ENCODE measurements at places on chromosomes 7 and 10.

DNA sequence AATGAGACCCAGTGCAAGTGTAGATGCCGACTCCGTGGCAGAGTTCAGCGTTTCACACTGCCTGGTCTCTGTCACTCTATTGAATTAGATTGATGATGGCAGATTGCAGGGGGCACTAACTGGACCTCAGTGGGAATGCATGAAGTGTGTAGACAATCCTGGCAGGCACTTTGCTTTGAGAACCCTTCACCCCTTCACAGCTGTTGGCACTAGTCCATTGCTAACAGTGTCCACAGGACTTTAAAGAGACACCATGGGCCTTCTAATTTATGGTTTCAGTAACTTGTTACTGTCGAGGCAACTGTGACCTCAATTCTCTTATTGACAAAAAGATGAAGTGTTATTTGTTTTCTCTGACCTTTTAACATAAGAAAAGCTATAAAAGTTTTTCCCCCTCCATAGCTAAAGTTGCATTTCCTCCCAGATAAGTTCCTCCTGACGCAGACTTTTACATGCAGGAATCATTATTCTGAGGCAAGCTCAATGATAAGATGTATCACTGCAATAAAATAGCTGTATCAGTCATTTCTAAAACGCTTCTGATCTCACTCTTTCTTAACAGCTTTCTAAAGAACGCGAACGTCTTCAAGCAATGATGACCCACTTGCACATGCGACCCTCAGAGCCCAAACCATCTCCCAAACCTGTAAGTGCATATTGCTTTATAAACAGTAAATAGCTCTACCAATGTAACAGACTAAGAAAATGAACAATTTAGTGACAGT, 238.9 kb downstream of the FOXP2 start:
- DNase-seq = no peak

DNA sequence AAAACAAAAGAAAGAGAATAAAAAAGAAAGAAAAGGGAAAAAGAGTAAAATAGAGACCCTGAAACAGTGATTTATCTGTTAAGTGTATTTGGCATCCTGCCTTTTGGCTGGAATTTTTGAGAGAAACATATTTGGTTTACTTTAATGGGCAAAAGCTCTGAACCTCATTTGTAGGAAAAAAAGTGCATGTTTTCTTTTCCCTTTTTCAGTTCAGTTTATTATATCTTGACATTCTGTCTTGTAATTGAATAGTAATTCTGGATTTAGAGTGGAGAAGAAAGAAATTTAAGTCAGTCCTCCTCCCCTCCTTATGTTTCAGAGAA, 69.5 kb downstream of the ARID5B start:
- DNase-seq = no peak

- no peak for DNase-seq
These were observed 178.4 kb downstream of the CPEB3 start for GRCh38 chr10:92112462-92112861.

GRCh38 chr10:1003884-1004670, 15.8 kb downstream of the GTPBP4 start:
- no peak for DNase-seq

DNA sequence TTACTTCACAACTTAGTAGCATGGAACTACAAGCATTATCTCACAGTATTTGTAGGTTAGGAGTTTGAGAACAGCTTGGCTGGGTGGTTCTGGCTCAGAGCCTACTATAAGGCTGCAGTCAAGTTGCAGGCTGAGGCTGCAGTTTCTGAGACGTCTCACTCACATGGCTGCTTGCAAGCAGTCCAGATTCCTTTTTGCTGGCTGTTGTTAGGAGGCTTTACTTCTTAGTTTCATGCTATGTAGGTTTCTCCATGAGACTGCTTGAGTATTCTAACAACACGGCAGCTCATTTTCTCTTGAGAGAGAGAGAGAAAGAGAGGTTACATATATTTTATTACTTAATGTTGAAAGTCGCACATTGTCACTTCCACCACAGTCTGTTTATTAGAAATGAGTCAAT, 1073.9 kb downstream of the NXPH1 start:
- DNase-seq = no peak

- DNase-seq = no peak
These were observed at the start of gene AEBP1 for GRCh38 chr7:44103923-44104859. AEBP1 (plus strand) TSS chr7:44104345; CDS start chr7:44104666, 321 bp downstream.

DNA sequence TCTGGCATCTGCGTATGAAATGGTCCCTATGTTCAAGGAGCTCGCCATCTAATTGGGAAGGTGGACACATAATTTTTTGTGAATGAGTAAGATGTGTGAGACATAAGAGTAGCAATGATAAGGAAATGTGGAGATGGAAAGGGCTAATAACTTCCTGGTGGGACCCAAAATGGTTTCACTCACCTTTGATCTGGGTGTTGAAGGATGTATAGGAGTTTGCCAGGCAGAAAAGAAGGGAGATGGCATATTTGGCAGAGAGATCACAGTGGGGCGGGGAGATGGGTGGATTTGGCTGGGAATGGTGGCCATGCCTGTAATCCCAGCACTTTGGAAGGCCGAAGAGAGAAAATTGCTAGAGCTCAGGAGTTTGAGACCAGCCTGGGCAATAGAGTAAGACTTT, 4.5 kb downstream of the POP7 start:
- DNase-seq = no peak

DNA sequence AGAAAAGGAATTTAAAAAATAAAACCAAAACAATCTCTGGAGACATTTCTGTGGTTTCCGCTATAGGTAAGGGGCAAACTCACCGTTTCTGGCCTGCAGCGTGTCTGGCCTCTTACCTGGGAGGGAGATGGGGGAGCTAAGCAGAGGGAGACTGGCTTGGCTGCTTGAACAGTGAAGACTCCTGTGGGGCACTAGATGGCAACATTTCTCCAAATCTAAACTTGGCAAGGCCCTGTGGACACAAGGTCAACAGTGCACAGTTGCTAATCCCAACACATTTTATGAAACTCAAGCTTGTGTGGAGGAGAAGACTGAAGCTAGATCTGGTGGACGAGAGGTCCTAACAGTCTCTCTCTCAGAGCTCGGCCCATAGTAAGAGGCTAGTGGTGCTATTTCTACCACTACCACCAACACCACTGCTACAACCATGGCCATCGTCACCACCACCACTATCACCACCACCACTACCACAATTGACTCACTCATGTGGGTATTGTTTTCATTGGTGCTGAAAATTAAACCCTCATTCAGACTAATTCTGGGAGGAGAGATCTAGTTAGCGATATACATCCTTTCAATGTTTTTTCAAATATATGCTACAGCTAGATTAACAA, 28.4 kb upstream of the CDHR3 start:
- peak; percentile 26 for DNase-seq

- peak; percentile 74 for DNase-seq
These were observed 116.0 kb downstream of the KMT2E start for GRCh38 chr7:105130048-105130447.

DNA sequence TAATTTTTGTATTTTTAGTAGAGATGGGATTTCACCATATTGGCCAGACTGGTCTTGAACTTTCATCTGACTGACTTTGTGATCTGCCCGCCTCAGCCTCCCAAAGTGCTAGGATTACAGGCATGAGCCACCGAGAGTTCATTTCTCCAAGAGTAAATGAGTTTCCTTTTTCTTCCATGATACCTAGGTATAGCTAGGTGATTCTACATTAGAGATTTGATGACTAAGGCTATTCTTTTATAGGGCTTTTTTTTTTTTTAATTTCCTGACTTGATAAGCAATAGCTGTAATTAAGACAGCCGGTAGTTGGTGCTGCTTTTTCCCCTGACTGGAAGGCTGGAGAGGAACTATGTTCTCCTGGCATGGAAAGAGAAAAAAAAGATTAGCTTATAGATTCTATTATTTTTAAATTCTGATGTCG, 3.3 kb downstream of the PTPN12 start:
- no peak for DNase-seq

- DNase-seq = no peak
These were observed 108.8 kb downstream of the GLRX3 start for GRCh38 chr10:130244928-130245495.

DNA sequence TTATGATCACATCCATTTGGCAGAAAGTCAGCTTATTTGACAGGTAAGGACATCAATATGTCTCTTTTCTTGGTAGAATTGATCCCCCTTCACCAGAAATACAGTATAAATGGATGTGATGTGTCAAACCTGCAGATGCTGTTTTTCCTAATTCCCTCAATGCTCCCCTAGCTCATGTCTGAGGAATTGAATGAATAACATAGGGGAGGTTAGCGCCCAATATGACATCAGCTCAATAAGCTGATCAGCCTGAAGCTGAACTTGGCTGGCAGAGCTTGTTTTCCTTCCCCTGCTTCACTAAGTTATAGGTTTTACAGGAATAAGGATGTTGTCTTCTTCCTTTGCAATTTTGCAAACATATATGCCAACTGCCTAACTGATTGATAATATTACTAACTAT, 132.5 kb downstream of the REEP3 start:
- no peak for DNase-seq

GRCh38 chr7:113831556-113831955, 87.3 kb downstream of the PPP1R3A start:
- no peak for DNase-seq

- DNase-seq = no peak
These were observed 258.3 kb downstream of the SNX13 start for GRCh38 chr7:17681965-17682364.

DNA sequence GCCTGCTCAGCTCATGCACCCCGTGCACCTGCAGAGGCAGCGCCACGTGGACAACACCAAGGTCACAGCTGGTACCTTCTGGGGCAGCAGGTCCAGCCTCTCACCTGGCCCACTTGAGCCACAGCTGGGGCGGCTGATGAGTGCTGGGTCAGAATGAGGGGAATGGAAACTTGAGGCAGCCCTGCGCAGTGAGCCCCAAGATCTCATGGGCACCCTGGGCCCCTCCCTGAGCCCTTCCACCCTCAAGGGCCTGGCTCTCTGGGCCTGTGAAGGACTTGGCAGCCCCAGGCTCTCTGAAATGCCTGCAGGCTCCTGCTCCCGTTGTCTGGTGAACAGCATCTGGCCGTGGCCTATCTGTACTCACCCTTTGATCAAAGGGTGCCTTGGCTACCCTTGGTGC, 112.7 kb downstream of the TCERG1L start:
- DNase-seq = no peak

DNA sequence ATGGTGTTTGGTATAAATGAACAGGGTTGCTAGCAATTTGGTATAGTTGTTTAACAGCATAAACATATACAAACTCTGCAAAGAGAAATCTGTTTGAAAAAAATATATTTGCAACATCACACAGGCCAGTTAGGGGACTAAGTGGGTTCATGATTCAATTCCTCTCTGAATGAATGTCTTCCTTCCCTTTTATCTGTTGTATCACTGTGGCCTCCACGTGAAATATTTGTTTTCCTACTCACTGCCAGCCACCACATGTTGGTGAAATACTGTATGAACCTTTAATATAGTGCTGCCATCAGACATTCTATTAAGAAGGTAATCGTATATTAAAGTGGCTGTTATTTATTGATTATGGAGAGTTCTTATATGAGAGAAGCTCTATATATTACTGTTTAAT, 157.0 kb downstream of the ARID5B start:
- no peak for DNase-seq

GRCh38 chr10:59672150-59672875, 37.3 kb downstream of the SLC16A9 start:
- DNase-seq = no peak

- DNase-seq = no peak
These were observed 31.9 kb downstream of the FAM107B start for GRCh38 chr10:14742815-14743214.

- no peak for DNase-seq
These were observed 724.0 kb downstream of the GRID1 start for GRCh38 chr10:85642421-85643170.

DNA sequence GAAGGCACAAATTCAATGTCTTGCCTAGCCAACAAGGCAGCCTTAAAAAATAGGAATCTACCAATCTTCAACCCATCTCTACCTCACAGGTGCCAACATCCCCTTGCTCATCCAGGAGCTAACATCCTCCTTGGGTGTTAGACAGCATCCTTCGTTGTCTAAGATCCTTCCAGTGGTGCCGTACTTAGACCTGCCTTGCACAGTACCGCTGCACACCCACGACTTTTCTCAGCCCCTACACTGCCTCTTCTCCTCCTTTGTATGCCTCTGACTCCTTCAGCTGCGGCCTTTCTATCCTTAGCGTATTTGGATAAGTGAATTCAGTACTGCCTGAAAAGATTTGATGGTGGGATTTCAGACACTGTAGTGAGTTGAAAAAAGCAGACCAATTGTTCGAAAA, 15.9 kb upstream of the PRTFDC1 start:
- no peak for DNase-seq

DNA sequence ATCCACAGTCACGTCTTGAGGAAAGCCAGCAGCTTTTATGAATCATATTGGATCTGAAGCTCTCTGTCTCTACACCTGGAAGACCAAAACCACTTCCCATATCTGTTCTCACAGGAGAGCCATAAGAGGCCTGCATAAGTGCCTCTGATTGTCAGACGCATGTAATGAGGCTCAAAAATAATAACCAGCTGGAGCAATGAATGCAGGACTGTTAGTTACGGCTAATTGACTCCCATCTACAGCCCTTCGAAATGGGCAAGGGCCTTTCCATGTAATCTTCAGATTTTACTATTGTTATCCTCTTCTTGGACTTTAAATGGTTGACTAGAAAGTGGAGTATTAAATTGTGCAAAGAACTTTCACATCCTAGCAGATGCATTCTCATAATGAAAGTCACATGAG, 4.4 kb upstream of the SEMA3C start:
- no peak for DNase-seq

DNA sequence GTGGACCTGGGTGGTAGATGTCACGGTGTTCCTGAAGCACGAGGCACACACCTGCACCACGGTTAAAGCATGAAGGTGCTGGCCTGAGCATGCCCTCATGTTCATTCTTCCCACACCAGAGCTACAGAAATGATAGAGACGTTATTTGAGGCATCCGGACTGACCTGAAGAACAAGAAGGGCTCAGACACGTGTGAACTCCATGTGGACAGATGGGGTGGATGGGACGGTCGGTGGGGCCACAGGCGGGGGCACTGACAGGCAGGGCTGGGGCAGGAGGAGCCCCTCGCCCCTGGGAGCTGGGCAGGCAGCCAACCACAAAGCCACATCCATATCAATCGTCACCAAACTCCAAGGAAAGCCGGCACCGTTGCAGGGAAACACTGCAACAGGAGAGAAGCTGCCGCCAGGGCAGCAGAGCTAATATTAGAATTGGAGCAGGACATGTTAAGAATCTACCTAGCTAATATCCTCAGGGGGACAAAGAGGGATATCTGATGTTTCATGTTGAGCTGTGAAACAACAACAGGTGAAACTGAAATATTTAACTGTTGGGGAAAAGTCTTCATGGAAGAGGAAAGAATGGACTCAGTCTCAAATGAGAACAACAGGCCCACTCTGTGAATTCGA, 37.8 kb upstream of the DIP2C start:
- DNase-seq = no peak

- no peak for DNase-seq
These were observed 145.9 kb downstream of the ARHGAP12 start for GRCh38 chr10:31782701-31783100.

All from globus pallidus (tissue), 1 donor.